ENCODE measurements at places on chromosomes 12 and 14.
A peak's percentile ranks its signal among the peaks of the same experiment; 100 is the strongest.

GRCh38 chr12:9735601-9736000 lies 2.7 kb upstream of the CLECL1 start:
- no peak for DNase-seq

DNA sequence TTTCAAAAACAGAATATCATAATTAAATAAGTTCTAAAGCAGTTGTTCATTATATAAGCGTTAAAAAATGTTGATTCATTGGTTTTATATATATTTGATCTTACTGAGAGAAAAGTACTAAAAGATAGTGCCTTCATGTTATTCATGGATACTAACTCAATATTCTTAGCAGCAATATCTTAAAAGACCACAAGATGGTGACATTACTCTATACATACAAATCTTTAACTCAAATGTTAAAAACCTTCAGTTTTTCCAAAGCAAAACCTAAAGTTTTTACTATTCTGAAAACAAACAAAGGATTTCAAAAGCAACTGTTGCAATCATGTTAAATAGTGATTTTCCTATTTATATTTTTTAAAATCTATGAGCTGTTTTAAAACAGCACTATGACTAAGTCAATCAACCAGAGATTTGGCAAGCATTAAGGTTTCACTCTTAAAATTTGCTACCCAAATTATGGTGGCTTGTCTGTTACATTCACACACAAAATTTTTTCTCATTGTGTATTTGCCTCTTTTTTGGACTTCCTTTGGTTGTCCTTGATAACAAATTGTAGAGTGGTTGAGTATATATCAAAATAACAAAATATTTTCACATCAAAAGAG lies 50.1 kb upstream of the RERGL start:
- DNase-seq: no peak

- no peak for DNase-seq
Measured at GRCh38 chr12:56839915-56840325, 76.8 kb downstream of the HSD17B6 start.

DNA sequence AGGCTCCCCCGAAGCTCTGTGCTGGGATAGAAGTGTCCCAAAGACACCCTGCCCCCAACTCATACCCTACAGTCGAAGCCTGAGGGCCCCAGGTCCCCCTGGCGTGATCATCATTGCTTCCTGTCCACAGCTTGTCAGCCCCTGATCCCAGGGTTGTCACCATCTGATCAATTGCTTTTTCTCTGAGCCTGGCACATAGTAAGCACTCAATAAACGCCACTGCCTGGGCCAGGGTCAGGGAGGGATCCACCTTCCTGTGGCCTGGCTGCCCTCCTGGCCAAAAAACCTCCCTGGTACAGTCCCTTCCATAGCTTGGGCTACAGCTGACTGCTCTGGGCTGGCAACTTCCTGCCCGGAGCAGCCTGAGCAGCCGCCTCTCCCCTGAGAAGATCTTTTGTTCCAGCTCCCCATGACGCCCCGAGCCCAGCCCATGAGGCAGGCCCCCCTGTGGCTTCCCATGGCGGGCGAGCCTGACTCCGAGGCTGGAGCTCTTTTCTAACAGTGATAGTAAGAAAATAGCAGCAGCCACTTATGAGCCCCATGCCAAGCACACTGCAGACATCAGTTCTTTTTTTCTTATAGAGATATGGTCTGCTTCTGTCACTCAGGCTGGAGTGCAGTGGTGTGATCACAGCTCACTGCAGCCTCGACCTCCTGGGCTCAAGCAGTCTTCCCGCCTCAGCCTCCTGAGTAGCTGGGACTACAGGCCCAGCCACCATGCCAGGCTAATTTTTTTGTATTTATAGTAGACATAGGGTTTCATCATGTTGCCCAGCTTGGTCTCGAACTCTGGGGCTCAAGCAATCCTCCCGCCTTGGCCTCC lies 6.5 kb downstream of the SH2B3 start:
- peak; percentile 72 for DNase-seq

DNA sequence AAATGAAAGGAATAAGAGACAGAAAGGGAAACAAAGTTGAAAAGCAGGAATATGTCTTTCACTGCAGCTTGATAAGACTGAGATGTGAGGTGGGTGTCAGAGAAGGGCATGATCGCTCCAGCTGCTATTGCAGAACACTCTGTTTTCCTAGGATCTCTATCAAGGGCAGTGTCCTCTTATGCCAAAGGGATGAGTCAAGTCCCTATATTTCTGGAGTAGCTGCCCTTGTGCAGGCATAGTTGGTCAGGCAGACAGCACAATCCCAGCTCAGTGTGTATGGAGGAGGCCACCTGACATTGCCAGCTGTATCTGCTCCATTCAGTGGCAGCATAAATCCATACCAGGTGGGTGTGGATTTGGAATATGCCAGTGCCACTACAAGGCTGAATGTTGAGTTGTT lies 101.6 kb downstream of the DAD1 start:
- no peak for DNase-seq

- no peak for DNase-seq
Measured at GRCh38 chr14:55760789-55761566, 181.0 kb downstream of the KTN1 start.

GRCh38 chr14:83975841-83976770 lies 1553.8 kb upstream of the FLRT2 start:
- DNase-seq: no peak

- no peak for DNase-seq
Measured at GRCh38 chr12:24821691-24822090, 127.2 kb downstream of the BCAT1 start.

Measured in NCI-H2107 (cell line).